A375 (cell line): ENCODE measurements at places on chromosomes 13 and 19. TPM values are rescaled to one million over a fixed set of nuclear protein-coding genes. Genes with fewer than 3 reads are reported as not detected.

PCDH17 gene
- total RNA-seq = 6.3 and 8.1 TPM in 2 replicates

RFPL4A gene
- 1.0 and 2.7 TPM in 2 replicates for total RNA-seq

CADM4 gene
- total RNA-seq = 99.5 and 105 TPM in 2 replicates

C1QTNF9 gene
- total RNA-seq = not detected in 2 replicates

RCBTB2 gene
- 1.2 and 1.4 TPM in 2 replicates for total RNA-seq
